ENCODE measurements at places on chromosomes 5 and 9. TPM values are rescaled to one million over a fixed set of nuclear protein-coding genes. Genes with fewer than 3 reads are reported as not detected.

DNA sequence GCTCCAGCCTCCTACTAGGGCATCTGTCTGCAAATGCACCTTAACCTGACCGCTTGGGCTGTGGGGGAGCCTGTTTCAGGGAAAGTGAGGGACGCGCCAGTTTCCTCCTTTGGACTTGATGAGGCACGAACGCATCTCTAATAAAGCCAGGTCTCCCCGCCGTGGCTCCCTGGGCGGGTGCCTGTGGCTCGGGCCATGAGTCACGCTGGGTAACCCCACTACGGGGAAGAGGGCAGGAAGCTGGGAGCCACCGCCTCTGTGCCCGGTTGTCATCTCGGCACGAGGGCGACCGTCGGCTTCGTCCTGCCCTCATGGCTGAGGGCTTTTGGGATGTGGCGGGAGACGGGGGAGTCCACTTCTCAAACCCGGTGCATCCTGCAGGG lies 12.1 kb downstream of the NOTCH1 start:
- no peaks in the 10 kb centered on the region for H3K27me3 ChIP-seq
- H3K36me3 ChIP-seq = no peaks in the 10 kb centered on the region
- no peak overlapping the region for H3K4me3 ChIP-seq
- peaks cover 20% of the 10 kb centered on the region for H3K4me1 ChIP-seq
- H3K27ac ChIP-seq = no peak overlapping the region

DNA sequence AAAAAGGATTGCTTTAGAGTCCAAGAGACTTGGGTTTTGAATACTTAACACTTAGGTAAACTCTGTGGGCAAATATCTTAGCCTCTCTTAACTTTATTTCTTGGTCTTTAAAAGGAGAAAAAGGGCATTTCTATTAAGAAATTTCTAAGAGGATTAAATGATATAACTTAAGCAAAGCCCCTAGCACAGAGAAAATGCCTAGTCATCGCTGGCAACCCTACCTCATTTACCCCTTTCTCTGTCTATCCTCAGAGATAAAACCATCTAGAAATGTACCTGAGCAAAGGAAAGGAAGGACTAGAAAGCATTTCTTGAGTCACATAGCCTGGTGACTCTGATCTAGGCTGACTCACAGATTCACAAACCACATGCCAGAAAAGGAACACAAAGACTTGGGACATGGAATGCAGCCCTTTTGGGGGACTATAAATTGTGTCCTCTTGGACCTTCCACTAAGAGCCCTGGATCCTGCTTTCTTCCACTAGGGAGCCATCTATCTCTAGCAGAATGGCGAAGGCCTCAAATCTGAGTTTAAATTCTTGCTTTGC lies 120.6 kb downstream of the FOXD1 start:
- no peaks in the 10 kb centered on the region for H3K36me3 ChIP-seq
- no peak overlapping the region for H3K4me3 ChIP-seq
- peak; percentile 60 for DNase-seq
- peaks cover 8% of the 10 kb centered on the region for H3K4me1 ChIP-seq

GRCh38 chr9:132238026-132238972 lies 76.4 kb downstream of the NTNG2 start:
- peaks cover 11% of the 10 kb centered on the region for H3K4me1 ChIP-seq
- no peak overlapping the region for H3K4me3 ChIP-seq
- H3K36me3 ChIP-seq = no peaks in the 10 kb centered on the region

DNA sequence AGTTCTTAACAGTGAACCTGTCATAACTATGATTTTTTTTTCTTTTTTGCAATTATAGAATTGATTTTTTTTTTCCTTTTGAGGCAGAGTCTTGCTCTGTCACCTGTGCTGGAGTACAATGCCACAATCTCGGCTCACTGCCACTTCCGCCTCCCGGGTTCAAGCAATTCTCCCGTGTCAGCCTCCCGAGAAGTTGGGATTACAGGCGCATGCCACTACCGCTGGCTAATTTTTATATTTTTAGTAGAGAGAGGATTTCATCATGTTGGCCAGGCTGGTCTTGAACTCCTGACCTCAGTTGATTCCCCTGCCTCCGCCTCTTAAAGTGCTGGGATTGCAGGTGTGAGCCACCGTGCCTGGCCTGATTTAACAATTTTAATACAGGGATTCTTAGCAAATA lies 21.4 kb downstream of the UGCG start:
- H3K27me3 ChIP-seq = no peaks in the 10 kb centered on the region
- no peak overlapping the region for H3K27ac ChIP-seq
- H3K36me3 ChIP-seq = peaks cover 20% of the 10 kb centered on the region

DNA sequence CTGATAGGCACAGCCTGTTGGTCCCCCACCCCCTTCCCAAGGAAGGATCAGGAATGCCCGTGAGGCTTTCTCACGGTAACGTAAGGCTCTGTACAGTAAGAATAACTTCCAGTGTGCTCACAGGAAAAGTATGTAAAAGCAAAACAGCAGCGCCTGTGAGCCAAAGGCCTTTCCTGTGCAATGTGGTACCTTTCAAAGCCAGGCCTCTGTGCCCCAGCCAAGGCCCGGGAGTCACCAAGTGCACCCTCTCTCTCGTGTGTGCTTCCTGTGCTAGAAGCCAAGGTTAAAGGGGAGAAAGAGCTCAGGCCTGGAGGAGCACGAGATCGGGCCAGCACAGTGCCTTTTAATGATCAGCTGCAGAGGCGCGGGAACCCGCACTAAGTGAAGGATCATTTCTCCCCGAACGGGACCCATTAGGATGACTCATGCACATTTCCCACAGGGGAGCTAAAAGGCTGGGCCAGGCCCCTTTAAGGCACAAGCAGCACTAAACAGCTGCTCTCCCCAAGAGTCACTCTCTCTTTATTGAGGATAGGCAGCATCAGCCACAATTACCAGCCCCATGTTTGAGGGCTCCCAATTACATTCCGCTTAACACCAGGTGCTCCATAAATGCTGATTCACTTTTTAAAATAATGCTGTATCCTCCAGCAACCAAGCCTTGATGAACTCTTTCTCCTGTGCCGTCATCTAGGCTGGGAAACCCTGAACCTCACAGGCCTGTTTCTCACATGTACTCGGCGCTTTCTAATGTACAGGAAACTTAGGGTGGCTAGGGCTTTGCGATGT lies 42.8 kb downstream of the SHB start:
- peaks cover 51% of the 10 kb centered on the region for H3K4me1 ChIP-seq
- H3K27me3 ChIP-seq = no peaks in the 10 kb centered on the region
- no peaks in the 10 kb centered on the region for H3K36me3 ChIP-seq
- H3K27ac ChIP-seq = peak overlapping the region; percentile 99

The GARIN3 gene
- not detected for total RNA-seq

The ANGPTL2 gene
- total RNA-seq = 17.5 TPM

DNA sequence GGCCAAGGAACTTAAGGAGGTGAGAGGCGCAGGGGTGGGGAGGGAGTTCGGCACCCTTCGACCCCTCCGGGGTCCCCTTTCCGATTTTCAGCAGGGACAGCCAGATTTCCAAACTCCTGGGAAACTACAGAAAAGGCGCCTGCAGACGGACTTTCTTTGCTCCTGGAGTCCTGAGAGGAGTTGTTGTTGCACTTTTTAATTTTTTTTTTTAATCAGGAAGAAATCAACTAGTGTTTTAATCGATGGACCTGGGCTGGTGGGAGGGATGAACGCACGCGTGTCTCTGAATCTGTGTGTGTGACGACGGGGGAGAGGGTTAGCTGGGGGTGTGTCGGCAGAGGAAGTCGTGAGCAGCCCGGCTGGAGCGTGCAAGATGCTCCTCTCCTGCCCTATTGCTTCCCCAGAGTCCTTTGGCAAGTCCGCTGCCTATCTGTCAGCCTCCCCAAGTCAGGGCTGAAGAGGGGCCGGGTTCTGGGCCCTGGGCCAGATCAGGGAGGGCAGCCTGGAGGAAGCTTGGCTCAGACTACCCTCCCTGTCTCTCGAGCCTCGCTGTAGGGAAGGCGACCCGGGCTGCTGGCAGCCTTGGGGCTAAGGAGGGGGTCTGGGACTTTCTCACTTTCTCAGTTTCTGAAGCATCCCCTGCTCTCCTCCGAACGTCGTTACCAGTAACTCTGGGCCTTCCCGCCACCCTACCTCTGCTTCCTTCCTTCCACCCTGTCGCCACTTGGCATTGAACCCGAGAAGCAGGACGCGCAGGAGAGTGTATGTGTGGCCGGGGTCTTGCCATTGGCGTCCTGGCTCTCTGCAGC lies 731 bp downstream of the PRR16 start:
- peak overlapping the region; percentile 74 for H3K27ac ChIP-seq
- H3K27me3 ChIP-seq = no peaks in the 10 kb centered on the region
- H3K4me3 ChIP-seq = peak overlapping the region; percentile 95
- peaks cover 4% of the 10 kb centered on the region for H3K4me1 ChIP-seq

The TEX53 gene
- total RNA-seq = not detected
